ENCODE measurements at places on chromosomes 5 and 9. TPM values are rescaled to one million over a fixed set of nuclear protein-coding genes. Genes with fewer than 3 reads are reported as not detected.

TMEM215 gene
- total RNA-seq: not detected

ZNF658 gene
- 2.7 TPM for total RNA-seq

GRCh38 chr9:8284884-8285283 is 485.3 kb upstream of the DMAC1 start:
- H3K27me3 ChIP-seq: no peaks in the 10 kb centered on the region
- no peak overlapping the region for H3K27ac ChIP-seq
- no peak for DNase-seq
- H3K36me3 ChIP-seq: no peaks in the 10 kb centered on the region

DNA sequence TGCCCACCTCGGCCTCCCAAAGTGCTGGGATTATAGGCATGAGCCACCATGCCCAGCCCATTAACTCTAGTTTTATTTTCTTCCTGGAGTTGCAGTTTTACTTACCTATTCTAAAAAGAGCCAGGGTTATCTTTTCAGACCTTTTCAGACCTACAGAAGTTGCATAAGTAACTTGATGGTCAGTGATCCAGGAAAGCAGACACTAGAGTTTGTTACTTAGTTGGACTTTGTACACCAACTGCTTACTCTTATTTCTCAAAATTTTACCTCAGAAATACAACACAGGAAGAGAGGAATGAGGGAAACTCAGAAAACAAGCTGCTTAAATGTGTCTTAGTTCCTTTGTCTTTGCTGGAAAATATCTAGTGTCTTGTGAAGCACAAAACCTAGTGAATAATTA is 25.4 kb downstream of the RAD23B start:
- no peak overlapping the region for H3K27ac ChIP-seq
- H3K4me1 ChIP-seq: no peaks in the 10 kb centered on the region
- H3K36me3 ChIP-seq: peaks cover 45% of the 10 kb centered on the region
- no peaks in the 10 kb centered on the region for H3K27me3 ChIP-seq
- DNase-seq: no peak

DNA sequence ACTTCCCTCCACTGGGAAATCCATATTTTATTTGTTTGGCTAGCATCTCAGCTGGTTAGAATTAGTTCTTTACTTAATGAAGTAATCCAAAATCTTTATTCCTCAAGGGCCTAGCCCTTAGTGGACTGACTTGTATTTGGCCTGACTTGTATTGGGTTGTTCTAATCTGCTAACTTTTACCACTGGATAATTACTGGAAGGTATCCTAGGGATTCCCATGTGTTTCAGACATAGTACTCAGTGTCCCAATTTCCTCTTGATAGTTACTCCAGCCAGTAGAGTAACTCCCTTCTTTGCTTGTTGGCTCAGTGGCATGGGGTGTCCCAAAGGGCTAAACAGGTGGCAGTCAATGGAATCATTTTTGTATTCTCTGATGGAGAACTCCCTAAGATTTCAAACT is 156.0 kb downstream of the DCP2 start:
- H3K27ac ChIP-seq: no peak overlapping the region
- no peak for DNase-seq
- H3K36me3 ChIP-seq: no peaks in the 10 kb centered on the region
- H3K4me3 ChIP-seq: no peak overlapping the region
- H3K27me3 ChIP-seq: no peaks in the 10 kb centered on the region

All from vagina (tissue), 2 donors.